Ammon's horn (tissue), 1 donor: ENCODE measurements at places on chromosomes 1 and 21.

DNA sequence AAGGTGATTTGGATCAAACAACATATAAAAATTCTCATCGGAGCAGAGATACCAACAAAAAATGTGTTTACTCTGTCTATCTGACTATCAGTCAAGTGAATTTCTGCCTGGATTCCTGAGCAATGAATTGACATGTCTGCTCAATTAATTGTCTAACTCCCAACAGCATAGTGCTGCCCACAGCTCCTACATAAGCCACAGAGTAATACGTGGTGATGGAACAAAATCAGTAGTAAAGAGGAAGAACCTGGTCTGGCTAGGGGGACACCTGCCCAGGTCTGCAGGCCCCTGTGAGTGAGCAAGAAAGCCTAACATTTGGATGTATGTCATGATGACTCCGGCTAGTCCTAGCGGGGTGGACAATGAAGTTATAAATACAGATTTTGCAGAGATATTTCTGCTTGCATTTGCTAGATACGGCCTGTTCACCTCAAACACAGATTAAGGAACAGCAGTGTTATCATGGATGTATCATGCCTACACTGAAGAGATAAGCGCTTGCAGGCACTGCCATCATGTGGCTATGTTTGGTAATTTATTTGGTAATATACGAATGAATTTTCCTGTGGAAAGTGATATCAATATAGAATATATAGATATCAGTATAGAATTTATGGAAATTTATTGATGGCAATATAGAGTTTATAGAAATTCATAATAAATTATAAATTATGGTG lies 69.6 kb upstream of the LRRC8B start:
- peak; percentile 67 for DNase-seq

DNA sequence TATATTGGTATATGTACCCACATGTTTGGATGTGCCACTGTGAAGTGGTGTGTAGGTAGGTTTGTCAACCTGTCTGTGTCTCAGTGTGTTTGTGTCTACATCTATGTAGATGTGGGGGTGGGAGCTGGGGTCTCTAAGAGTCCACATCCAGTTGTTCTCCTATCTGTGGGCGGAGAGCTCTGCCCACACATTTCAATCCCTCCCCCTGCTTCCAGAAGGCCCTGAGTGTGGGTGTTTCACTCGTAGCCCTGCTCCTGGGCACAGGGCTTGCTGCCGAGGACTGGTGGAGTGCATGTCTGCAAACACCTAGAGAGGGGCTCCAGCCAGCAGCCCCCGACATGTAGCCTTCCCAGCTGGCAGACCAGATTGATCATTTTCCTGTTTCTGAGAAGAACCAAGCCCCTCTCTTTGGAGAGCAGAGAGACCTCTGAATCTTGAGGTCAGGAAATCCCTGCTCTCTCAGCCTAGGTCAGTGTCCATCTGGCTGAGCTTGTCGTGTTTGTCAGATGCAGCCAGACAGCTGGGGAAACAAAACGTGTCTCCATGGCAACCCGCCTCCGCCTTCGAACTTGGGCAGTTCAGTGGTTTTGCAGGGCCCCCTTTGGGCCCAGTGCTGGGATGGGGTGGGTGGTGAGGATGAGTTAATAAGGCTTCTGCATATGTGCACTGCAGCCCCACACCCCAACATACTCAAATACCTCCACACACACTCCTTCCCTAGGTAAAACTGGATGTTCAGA lies 31.2 kb upstream of the SYNC start:
- DNase-seq, result no peak

DNA sequence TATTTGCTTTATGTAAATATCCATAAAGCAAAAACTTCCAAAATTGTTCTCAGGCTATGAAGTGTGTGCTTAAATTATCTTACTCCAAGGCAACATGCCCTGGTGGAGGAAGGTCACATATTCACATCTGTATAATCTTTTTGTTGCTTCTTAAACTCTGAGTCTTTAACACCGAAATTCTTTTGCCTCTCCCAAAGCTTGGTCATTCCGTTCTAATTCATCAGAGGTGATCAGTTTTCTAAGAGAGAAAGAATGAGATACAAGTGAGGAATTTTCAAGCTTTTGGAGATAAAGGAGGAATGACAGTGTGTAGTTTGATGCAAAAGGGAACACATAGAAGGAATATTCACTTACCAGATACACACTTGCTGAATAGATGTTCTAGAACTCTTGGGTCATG lies 561.7 kb downstream of the LTN1 start:
- DNase-seq, result no peak

- no peak for DNase-seq
Measured at GRCh38 chr21:14677013-14677412, 130.9 kb upstream of the SAMSN1 start.

DNA sequence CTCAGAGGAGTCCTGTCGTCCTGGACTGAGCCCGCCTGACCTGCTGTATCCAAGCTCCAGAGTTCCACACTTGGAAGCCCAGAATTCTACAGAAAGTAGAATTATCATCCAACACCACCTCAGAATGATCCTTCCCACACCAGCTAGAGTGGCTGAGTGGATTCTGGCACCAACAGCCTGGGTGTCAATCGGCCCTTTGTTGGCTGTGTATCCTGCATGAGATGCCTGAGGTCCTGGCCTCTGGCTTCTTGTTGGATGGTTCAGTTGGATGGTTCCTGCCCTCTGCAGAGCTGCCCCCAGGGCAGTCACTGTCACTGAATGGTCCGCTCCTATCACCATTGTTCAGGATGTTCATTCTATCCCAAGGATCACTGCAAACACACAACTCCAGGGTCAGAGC lies 49.8 kb downstream of the PGBD5 start:
- DNase-seq, result peak; percentile 78
